ENCODE measurements at places on chromosomes 5 and 9. TPM values are rescaled to one million over a fixed set of nuclear protein-coding genes. Genes with fewer than 3 reads are reported as not detected.

DNA sequence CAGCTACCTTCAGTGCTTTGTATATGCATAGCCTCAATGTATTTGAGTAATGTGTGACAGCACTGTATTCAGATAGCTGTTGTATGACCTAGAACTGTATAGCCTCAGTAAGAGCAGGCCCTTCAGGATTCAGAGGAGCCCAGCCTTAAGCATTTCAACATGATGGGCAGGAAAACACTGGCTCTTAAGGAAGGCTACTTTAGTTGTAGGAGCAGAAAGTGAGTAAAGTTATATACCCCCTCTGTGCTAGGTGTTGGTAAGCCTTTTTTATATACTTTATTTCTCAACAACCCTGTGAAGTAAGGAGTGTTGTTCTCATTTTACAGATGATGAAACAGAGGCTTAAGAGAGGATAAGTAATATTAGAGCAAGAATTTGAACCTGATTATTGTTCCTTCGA, 1.5 kb upstream of the GPR21 start:
- H3K27ac ChIP-seq: no peak overlapping the region
- H3K27me3 ChIP-seq: no peaks in the 10 kb centered on the region
- H3K4me3 ChIP-seq: no peak overlapping the region
- no peak for DNase-seq

GRCh38 chr9:71767776-71768321, 464 bp downstream of the CEMIP2 start:
- no peak for DNase-seq
- H3K27ac ChIP-seq: no peak overlapping the region
- H3K4me3 ChIP-seq: peak overlapping the region; percentile 97
- H3K36me3 ChIP-seq: no peaks in the 10 kb centered on the region
- H3K27me3 ChIP-seq: no peaks in the 10 kb centered on the region

The LCN2 gene
- 154 TPM for total RNA-seq

DNA sequence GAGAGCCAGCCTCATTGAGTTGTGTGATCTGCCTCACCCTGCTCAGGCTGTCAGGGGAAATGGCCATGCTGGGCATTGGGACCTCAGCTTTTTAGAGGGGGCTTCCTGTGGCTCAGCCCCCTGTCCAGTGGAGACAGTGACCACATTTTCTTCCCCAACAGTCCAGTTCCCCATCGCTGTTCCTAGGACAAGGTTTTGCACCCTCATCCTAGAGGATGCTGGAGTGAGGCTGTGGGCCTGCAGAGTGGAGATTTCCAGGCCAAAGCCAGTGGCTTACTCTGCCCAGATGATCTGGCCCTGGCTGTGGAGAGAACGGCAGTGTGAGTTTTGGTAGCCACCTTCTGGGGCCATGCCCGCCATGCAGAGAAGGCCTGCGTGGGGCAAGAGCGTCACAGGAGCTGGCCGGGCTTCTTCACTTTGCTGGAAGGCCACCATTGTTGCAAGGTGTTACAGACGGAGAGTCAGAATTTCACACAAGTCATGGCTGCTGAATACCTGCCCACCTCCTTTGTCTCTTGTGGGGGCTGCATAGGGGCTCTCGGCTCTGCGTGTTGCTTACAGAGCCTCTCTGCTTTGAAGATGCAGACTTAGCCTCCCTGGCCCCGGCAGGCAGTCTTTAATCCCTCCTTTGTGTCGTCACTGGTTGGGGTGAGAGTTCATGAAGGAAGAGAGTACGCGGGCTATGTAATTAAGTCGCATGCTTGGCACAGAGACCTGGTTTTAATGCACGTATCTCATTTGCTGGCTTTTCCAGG, 35.2 kb upstream of the PITX1 start:
- DNase-seq: no peak
- no peaks in the 10 kb centered on the region for H3K36me3 ChIP-seq
- H3K4me1 ChIP-seq: no peaks in the 10 kb centered on the region
- H3K27me3 ChIP-seq: no peaks in the 10 kb centered on the region
- H3K4me3 ChIP-seq: no peak overlapping the region

- H3K36me3 ChIP-seq: no peaks in the 10 kb centered on the region
- DNase-seq: no peak
- H3K4me1 ChIP-seq: peaks cover 4% of the 10 kb centered on the region
- H3K27me3 ChIP-seq: no peaks in the 10 kb centered on the region
- no peak overlapping the region for H3K4me3 ChIP-seq
- H3K27ac ChIP-seq: no peak overlapping the region
Observed at GRCh38 chr5:88776692-88777091, 106.3 kb downstream of the MEF2C start.

DNA sequence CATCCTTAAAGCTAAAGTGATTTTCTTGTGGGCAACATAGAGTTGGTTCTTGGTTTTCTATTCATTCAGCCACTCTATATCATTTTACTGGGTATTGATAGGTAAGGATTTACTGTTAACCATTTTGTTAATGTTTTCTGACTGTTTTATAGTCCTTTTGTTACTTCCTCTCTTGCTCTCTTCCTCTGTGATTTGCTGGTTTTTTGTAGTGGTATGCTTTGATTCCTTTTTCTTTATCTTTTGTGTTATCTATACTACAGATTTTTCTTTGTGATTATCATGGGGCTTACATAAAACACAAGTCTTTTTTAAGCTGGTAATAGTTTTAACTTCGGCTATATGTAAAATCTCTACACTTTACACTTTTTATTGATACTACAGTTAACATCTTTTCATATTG, 43.3 kb downstream of the CREBRF start:
- no peak overlapping the region for H3K27ac ChIP-seq
- no peaks in the 10 kb centered on the region for H3K36me3 ChIP-seq
- no peak overlapping the region for H3K4me3 ChIP-seq
- H3K27me3 ChIP-seq: no peaks in the 10 kb centered on the region
- DNase-seq: no peak
- peaks cover 4% of the 10 kb centered on the region for H3K4me1 ChIP-seq

GRCh38 chr9:82829818-82830217, 233.1 kb downstream of the RASEF start:
- no peaks in the 10 kb centered on the region for H3K36me3 ChIP-seq
- DNase-seq: peak; percentile 4
- H3K27ac ChIP-seq: no peak overlapping the region

All from PC-3 (cell line).